ENCODE measurements at places on chromosomes 13 and 19.

GRCh38 chr13:44854313-44855060, 134.8 kb downstream of the NUFIP1 start:
- no peak for DNase-seq

- peak; percentile 71 for DNase-seq
Measured at GRCh38 chr19:11481534-11482383, 913 bp upstream of the ELAVL3 start.

GRCh38 chr19:57263244-57263741, 17.0 kb upstream of the ZNF460 start:
- no peak for DNase-seq

DNA sequence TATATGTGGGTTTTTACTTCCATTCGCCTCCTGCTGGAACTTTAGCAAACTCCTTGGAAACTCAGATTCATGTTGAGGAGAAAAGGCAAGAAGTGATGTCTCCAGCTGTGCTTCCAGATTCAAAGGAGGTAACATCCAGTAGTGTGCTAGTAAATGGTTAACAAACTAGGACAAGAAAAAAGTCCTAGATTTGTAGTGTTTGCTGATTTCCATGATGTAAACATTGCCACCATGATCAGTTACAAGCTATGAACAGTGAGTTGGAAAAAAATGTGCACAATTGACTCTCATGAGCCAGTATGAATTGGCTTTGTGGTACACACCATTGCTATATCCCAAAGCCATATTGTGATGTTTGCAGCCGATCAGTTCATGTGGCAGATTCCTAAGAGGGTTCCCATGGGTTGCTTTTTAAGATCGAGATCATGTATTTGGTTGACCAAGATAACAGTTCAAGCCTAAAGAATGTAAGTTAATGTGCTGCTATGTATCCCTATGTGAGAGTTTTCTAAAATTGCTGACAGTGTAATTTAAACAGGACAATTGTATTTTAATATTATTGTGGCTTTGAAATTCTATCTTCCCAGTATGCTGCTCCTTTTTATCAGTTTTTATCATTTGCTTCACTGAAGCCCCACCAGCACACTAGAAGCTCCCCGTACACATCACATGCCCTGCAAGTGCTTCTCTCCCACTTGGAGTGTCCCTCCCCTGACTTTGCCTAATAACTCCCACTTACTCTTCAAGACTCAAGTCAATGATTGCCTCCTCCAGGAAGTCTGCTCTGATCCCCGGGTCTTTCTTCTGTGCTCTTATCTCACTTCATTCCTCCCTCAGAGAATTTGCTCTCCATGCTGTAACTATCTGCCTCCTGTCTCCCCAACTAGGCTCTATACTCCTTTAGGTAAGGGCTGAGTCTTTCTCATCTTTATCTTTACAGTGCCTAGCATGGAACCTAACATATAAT, 148.3 kb downstream of the RGCC start:
- DNase-seq = no peak

Measured in astrocyte of the spinal cord (primary cell).